Right renal pelvis (tissue), 4 donors: ENCODE measurements at places on chromosomes 7 and 10. TPM values are rescaled to one million over a fixed set of nuclear protein-coding genes. Genes with fewer than 3 reads are reported as not detected.

The TMEM236 gene
- polyA plus RNA-seq = 0.14 TPM

The TCAF2 gene
- polyA plus RNA-seq = 3.1 TPM

The AGBL3 gene
- 12.0 TPM for polyA plus RNA-seq

The SAP25 gene
- 4.7 TPM for polyA plus RNA-seq
